Naive thymus-derived CD4-positive, alpha-beta T cell (primary cell): ENCODE measurements at places on chromosomes 7 and 10. TPM values are rescaled to one million over a fixed set of nuclear protein-coding genes. Genes with fewer than 3 reads are reported as not detected.

- no peak overlapping the region for H3K27ac ChIP-seq
- DNase-seq, result no peak
- no peak overlapping the region for H3K4me3 ChIP-seq
- H3K36me3 ChIP-seq, result peaks cover 23% of the 10 kb centered on the region
- peaks cover 13% of the 10 kb centered on the region for H3K4me1 ChIP-seq
Observed at GRCh38 chr10:74977072-74977471, 134.4 kb upstream of the SAMD8 start.

DNA sequence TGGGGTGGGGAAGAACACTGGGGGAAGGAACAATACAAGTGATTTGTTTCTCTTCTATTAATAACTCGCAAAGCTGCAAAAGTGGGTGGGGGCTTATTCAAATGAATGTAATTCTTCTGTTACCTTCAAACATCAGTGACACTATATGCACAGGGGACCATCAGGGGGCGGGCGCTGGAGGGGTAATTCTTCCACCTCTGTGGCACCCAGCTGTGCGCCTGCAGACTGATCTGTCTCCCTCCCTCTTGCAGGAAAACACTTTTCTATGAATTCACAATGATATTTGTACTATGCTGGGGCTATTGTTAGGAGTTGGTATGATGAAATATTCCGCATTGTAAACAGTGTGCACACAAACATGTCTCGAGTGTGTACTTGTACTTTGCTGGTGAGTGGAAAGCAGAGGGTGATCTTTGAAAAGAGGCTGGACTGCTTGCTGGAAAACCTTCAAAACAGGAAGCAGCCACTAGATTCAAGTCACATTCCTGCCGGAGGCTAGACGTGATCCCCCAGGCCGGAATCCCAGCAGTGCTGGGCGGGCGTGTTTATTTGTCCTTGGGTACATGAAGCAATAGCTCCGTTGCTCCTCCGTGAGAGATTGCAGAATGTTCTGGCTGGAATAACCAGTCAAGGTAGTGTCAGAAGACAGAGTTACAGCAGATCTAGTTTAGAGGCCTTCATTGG, 15.8 kb upstream of the BNIP3 start:
- no peak for DNase-seq
- no peaks in the 10 kb centered on the region for H3K36me3 ChIP-seq
- no peak overlapping the region for H3K27ac ChIP-seq

The CCDC146 gene
- 15.6 TPM for total RNA-seq

DNA sequence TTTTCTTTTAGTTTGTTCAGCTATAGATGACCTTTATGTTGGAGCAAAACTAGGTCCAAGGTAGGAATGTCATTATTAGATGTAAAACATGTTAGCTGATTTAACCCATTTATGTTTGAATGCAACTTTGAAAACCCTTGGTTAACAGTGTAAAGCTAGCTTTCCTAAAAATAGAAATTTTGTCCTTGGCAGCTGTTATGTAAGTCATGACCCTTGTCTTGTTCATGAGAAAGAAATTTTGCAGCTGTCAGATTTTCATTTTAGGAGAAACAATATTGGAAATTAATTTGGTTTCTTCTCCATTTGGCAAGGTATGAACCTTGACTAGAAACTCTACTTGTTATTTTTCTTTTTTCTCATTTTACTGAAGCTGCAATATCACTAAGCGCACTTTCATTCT, 23.9 kb upstream of the CCAR1 start:
- no peak overlapping the region for H3K27ac ChIP-seq
- no peaks in the 10 kb centered on the region for H3K4me1 ChIP-seq
- no peaks in the 10 kb centered on the region for H3K36me3 ChIP-seq
- no peak for DNase-seq

DNA sequence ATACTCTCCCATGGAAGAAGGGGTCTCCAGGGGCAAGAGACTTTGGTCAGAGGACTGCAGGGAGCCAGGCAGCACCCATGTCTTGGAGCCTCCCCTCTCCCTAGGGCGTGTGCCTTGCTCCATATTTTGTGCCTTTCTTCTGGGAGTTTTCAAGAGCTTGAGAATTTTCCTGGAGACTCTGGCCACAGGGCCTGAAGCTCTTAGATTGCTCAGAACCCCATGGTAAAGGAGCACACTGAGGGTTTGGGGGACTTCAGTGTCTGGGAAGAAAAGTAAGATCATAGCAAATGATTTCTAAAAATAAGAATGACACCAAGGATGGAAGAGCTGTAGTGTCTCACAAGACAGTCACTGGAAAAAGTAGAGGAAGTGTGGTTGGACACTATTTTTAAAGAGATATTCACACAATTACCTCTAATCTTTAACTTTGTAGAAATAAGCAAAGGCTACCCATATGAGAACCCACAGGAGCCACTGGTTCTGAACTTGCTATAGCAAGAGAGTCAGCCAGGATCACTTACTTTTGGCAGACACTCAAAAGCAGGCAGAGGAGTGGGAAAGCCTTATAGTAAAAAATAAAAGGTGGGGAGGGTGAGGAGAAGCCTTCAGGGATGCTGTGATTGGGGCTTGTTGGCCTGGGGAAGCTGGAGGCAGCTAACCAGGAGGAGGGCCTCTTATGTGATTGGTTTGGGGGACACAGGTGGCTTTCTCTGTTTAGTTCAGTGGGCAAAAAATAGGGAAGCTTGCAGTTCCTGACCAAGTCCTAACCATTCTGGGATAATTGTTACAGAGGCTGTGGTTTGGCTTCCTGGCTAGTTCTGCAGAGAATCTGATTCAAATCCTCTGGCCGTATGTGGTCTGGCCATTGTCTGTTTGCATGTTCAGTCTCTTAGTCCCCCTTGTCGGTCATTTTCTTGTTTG, 5.1 kb upstream of the CSGALNACT2 start:
- no peaks in the 10 kb centered on the region for H3K36me3 ChIP-seq
- DNase-seq, result no peak
- no peak overlapping the region for H3K27ac ChIP-seq
- H3K27me3 ChIP-seq, result no peaks in the 10 kb centered on the region

GRCh38 chr10:54449056-54449455, 352.0 kb downstream of the PCDH15 start:
- no peaks in the 10 kb centered on the region for H3K36me3 ChIP-seq
- H3K4me3 ChIP-seq, result no peak overlapping the region
- H3K4me1 ChIP-seq, result no peaks in the 10 kb centered on the region
- DNase-seq, result no peak
- H3K27ac ChIP-seq, result no peak overlapping the region
- no peaks in the 10 kb centered on the region for H3K27me3 ChIP-seq

- no peak overlapping the region for H3K4me3 ChIP-seq
- H3K4me1 ChIP-seq, result no peaks in the 10 kb centered on the region
- no peaks in the 10 kb centered on the region for H3K36me3 ChIP-seq
- no peak for DNase-seq
Observed at GRCh38 chr10:615583-616152, 73.8 kb downstream of the DIP2C start.

DNA sequence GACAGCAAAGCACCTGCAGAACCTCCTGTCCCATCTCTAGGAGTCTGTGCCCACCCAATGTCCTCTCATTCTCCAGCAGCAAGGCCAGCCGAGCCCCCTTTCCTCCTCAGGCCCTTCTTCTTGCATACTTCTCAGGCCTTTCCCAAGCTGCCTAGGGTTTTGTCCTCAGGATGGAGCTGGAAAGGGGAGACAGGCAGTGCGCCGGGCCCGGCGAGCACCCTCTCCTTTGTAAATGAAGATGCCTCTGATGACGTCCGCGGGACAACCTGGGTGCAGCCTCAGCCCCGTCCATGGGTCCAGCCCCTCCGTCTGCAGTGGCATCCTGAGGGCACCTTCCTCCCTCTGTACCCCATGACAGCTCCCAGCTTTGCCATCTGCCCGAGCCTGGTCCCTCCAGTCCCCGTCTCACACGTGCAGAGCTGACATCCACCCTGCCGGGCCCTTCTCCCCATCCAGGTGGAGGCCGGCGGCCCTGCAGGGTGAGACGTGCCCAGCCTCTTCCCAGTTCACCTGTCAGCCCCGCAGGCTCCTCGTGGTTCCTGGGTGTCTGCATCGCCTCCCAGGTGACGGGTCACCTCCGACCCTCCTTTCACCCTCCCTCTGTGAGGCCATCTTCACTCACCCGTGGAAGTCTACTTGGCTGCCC, 36.4 kb downstream of the JAKMIP3 start:
- H3K27ac ChIP-seq, result no peak overlapping the region
- no peaks in the 10 kb centered on the region for H3K27me3 ChIP-seq
- H3K36me3 ChIP-seq, result no peaks in the 10 kb centered on the region
- no peak for DNase-seq
- H3K4me1 ChIP-seq, result no peaks in the 10 kb centered on the region
- no peak overlapping the region for H3K4me3 ChIP-seq

DNA sequence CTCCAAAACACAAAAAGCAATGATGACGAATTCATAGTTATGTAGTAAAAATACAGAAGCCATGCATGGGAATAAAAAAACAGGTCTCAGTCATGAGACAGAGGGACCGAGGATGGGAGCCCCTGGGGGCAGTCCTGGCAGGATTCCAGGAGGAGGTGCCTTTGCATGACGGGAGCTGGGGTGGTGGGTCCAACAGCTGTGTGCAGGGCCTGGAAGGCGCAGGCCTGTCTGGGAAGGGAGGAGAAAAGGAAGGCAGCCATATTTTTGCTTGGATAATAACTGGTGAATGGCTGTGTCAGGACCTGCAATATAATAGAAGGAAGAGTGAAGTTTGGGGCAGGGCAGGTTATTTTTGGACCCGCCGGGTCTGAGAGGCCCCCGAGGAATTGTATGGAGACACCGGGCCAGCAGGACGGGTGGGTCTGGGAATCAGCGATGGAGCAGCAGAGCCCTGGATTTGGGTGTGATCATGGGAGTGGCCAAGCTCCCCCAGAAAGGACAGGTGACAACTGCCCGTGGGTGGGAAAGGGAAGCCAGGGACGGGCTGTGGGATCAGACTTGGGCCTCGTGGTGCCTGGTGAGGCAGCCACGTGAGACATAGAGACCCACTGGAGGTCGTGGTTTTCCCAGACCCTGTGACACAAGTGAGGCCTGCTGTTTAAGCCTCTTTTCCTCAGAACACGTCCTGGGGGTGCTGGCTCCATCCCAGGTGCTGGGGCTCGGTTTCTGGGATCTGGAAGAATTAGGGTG, 2.9 kb upstream of the JAKMIP3 start:
- no peaks in the 10 kb centered on the region for H3K27me3 ChIP-seq
- no peak overlapping the region for H3K27ac ChIP-seq
- no peak overlapping the region for H3K4me3 ChIP-seq
- no peaks in the 10 kb centered on the region for H3K4me1 ChIP-seq
- no peaks in the 10 kb centered on the region for H3K36me3 ChIP-seq

GRCh38 chr10:35412003-35412723, 75.9 kb downstream of the CCNY start:
- no peaks in the 10 kb centered on the region for H3K4me1 ChIP-seq
- H3K27me3 ChIP-seq, result no peaks in the 10 kb centered on the region
- no peaks in the 10 kb centered on the region for H3K36me3 ChIP-seq
- DNase-seq, result no peak
- H3K4me3 ChIP-seq, result no peak overlapping the region

- no peak overlapping the region for H3K4me3 ChIP-seq
- no peaks in the 10 kb centered on the region for H3K36me3 ChIP-seq
- no peak for DNase-seq
- H3K27ac ChIP-seq, result no peak overlapping the region
- H3K4me1 ChIP-seq, result peaks cover 22% of the 10 kb centered on the region
Observed at GRCh38 chr10:98340940-98341310, 72.9 kb upstream of the LOXL4 start.

The OR2A42 gene
- 0.18 TPM in 1 of 2 replicates, not detected in the other for total RNA-seq

- no peaks in the 10 kb centered on the region for H3K27me3 ChIP-seq
Observed at GRCh38 chr7:46390042-46390441, 469.0 kb upstream of the IGFBP3 start.

The MYPN gene
- total RNA-seq, result not detected

- H3K4me3 ChIP-seq, result no peak overlapping the region
- no peaks in the 10 kb centered on the region for H3K27me3 ChIP-seq
- H3K36me3 ChIP-seq, result no peaks in the 10 kb centered on the region
- H3K4me1 ChIP-seq, result no peaks in the 10 kb centered on the region
Observed at GRCh38 chr7:102042016-102042656, 224.7 kb downstream of the CUX1 start.

- no peaks in the 10 kb centered on the region for H3K4me1 ChIP-seq
- H3K36me3 ChIP-seq, result peaks cover 18% of the 10 kb centered on the region
- H3K27me3 ChIP-seq, result no peaks in the 10 kb centered on the region
- no peak for DNase-seq
- no peak overlapping the region for H3K4me3 ChIP-seq
Observed at GRCh38 chr7:127933146-127933545, 98.1 kb downstream of the LRRC4 start.

- H3K4me1 ChIP-seq, result no peaks in the 10 kb centered on the region
- H3K4me3 ChIP-seq, result no peak overlapping the region
- H3K27me3 ChIP-seq, result no peaks in the 10 kb centered on the region
- H3K36me3 ChIP-seq, result no peaks in the 10 kb centered on the region
- H3K27ac ChIP-seq, result no peak overlapping the region
Observed at GRCh38 chr10:11782793-11783557, 40.2 kb upstream of the PROSER2 start.

- DNase-seq, result no peak
- no peaks in the 10 kb centered on the region for H3K4me1 ChIP-seq
- no peak overlapping the region for H3K27ac ChIP-seq
- no peaks in the 10 kb centered on the region for H3K27me3 ChIP-seq
- no peaks in the 10 kb centered on the region for H3K36me3 ChIP-seq
- H3K4me3 ChIP-seq, result no peak overlapping the region
Observed at GRCh38 chr10:132518572-132519381, 18.8 kb upstream of the INPP5A start.

GRCh38 chr7:12315049-12315448, 88.6 kb downstream of the VWDE start:
- H3K27me3 ChIP-seq, result no peaks in the 10 kb centered on the region
- no peak overlapping the region for H3K4me3 ChIP-seq
- no peak for DNase-seq
- no peaks in the 10 kb centered on the region for H3K36me3 ChIP-seq

The NFE2L3 gene
- 2.7 TPM for total RNA-seq

The TAS2R5 gene
- total RNA-seq, result 2.0 TPM

- H3K27me3 ChIP-seq, result no peaks in the 10 kb centered on the region
- H3K36me3 ChIP-seq, result no peaks in the 10 kb centered on the region
- no peak for DNase-seq
Observed at GRCh38 chr7:116198748-116199410, 11.5 kb upstream of the TES start.

The SPAM1 gene
- total RNA-seq, result not detected

- DNase-seq, result no peak
- no peak overlapping the region for H3K27ac ChIP-seq
- no peaks in the 10 kb centered on the region for H3K27me3 ChIP-seq
- no peaks in the 10 kb centered on the region for H3K4me1 ChIP-seq
- H3K36me3 ChIP-seq, result no peaks in the 10 kb centered on the region
- no peak overlapping the region for H3K4me3 ChIP-seq
Observed at GRCh38 chr10:92857904-92858514, 9.7 kb downstream of the EXOC6 start.

The ACTR3C gene
- total RNA-seq, result 11.2 TPM

DNA sequence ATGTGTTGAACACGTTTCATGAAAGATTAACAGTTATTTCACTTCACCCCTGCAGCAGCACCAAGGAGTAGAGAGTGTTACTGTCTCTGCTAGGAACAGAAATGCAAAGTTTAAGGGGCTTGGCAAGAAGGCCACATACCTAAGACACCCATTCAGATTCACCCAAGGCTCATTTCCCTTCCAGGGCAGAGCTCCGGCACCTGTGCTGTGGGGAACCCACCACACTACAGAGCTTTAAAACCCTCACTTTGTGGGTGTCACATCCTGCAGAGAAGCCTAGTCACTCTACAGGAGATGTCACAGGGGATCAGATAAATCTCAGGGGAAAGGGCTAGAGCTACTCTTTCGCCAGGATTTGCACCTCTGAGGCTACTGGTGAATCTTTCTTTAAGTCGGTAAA, 176.1 kb upstream of the KLF6 start:
- no peak overlapping the region for H3K27ac ChIP-seq
- DNase-seq, result peak; percentile 34
- peaks cover 12% of the 10 kb centered on the region for H3K4me1 ChIP-seq
- H3K27me3 ChIP-seq, result no peaks in the 10 kb centered on the region
- H3K36me3 ChIP-seq, result no peaks in the 10 kb centered on the region
- H3K4me3 ChIP-seq, result no peak overlapping the region
